ENCODE measurements at places on chromosomes 4 and X. TPM values are rescaled to one million over a fixed set of nuclear protein-coding genes. Genes with fewer than 3 reads are reported as not detected.

SPANXN4 gene
- total RNA-seq: not detected

DNA sequence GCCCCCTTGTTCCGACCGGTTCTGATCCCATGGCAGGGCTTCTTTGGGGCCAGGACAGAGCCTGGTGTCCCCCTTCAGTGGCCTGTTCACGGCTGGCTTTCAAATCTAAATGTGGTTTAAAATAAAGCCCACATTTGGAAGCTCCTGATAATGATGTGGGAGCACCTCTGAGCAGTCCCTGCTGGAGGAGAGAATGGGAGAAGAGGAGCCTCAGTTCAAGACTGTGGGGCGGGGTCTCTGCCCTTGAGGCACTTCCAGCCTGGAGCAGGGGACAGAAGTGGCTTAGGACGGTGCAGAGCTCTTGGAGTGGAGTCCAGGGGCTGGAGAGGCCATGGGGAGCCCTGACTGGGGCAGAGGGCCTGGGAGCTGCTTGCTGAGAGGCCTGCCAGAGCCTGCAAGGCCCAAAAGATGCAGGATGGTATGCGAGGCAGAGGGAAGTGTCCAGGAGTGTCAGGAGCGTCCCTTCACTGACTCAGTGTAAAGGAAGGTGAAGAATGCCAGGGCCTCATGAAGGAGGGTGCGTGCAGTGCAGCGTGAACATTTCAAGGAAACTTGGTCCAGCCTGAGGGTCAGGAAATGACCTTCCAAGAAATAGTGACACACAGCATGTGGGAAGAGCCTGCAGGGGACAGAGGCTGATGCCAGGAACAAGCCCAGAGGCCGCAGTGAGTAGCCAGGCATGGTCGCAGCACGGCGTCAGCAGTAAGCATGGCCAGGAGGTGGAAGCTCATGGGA is 21.1 kb upstream of the TADA2B start:
- peaks cover 29% of the 10 kb centered on the region for H3K4me1 ChIP-seq
- peaks cover 4% of the 10 kb centered on the region for H3K36me3 ChIP-seq
- H3K4me3 ChIP-seq: no peak overlapping the region
- peak overlapping the region; percentile 93 for H3K27ac ChIP-seq

- no peaks in the 10 kb centered on the region for H3K27me3 ChIP-seq
- no peak for DNase-seq
- no peak overlapping the region for H3K4me3 ChIP-seq
- peaks cover 39% of the 10 kb centered on the region for H3K4me1 ChIP-seq
Measured at GRCh38 chr4:26815199-26815598, 45.4 kb upstream of the STIM2 start.

GRCh38 chr4:21470535-21470934 is 478.0 kb downstream of the KCNIP4 start:
- no peak overlapping the region for H3K4me3 ChIP-seq
- no peaks in the 10 kb centered on the region for H3K4me1 ChIP-seq
- peaks cover 65% of the 10 kb centered on the region for H3K27me3 ChIP-seq
- no peaks in the 10 kb centered on the region for H3K36me3 ChIP-seq

DNA sequence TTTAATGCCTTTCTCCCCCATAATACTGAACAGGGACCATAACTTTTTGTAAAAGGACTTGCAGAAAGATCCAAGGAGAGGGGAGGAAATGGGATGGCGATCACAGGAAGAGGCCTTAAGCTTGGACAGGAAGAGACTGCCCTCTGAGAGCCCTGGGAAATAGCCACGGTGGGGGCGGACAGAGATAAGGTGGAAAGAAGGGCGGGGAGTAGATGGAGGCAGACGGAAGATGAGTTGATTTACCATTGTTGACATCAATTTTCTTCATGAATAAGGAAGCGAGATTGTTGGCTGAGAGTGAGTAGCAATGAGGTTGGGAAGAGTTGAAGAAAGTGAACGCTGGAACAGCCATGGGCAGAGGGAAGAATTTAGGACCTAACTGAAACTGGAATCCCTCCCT is 63.4 kb downstream of the RASGEF1B start:
- H3K36me3 ChIP-seq: no peaks in the 10 kb centered on the region
- H3K27ac ChIP-seq: no peak overlapping the region
- peaks cover 9% of the 10 kb centered on the region for H3K4me1 ChIP-seq
- H3K4me3 ChIP-seq: no peak overlapping the region
- DNase-seq: no peak

- H3K36me3 ChIP-seq: peaks cover 3% of the 10 kb centered on the region
- no peak overlapping the region for H3K4me3 ChIP-seq
Measured at GRCh38 chr4:15438939-15439524, 11.2 kb downstream of the C1QTNF7 start.

SATL1 gene
- 0.18 TPM for total RNA-seq

SASH3 gene
- not detected for total RNA-seq

GRCh38 chr4:115687052-115687755 is 573.8 kb upstream of the NDST4 start:
- no peak overlapping the region for H3K27ac ChIP-seq
- H3K4me1 ChIP-seq: no peaks in the 10 kb centered on the region
- no peak overlapping the region for H3K4me3 ChIP-seq
- DNase-seq: no peak

- no peaks in the 10 kb centered on the region for H3K27me3 ChIP-seq
- H3K4me3 ChIP-seq: peak overlapping the region; percentile 17
- DNase-seq: no peak
- peaks cover 22% of the 10 kb centered on the region for H3K4me1 ChIP-seq
Measured at GRCh38 chr4:99447513-99447912, 12.4 kb upstream of the ADH7 start.

GRCh38 chr4:123749383-123749782 is 352.8 kb downstream of the SPRY1 start:
- H3K27ac ChIP-seq: peak overlapping the region; percentile 54
- H3K27me3 ChIP-seq: no peaks in the 10 kb centered on the region
- no peak overlapping the region for H3K4me3 ChIP-seq
- H3K36me3 ChIP-seq: no peaks in the 10 kb centered on the region
- DNase-seq: no peak
- peaks cover 31% of the 10 kb centered on the region for H3K4me1 ChIP-seq

PCDH10 gene
- 3.8 TPM for total RNA-seq

FDCSP gene
- not detected for total RNA-seq

RTL3 gene
- total RNA-seq: not detected

DNA sequence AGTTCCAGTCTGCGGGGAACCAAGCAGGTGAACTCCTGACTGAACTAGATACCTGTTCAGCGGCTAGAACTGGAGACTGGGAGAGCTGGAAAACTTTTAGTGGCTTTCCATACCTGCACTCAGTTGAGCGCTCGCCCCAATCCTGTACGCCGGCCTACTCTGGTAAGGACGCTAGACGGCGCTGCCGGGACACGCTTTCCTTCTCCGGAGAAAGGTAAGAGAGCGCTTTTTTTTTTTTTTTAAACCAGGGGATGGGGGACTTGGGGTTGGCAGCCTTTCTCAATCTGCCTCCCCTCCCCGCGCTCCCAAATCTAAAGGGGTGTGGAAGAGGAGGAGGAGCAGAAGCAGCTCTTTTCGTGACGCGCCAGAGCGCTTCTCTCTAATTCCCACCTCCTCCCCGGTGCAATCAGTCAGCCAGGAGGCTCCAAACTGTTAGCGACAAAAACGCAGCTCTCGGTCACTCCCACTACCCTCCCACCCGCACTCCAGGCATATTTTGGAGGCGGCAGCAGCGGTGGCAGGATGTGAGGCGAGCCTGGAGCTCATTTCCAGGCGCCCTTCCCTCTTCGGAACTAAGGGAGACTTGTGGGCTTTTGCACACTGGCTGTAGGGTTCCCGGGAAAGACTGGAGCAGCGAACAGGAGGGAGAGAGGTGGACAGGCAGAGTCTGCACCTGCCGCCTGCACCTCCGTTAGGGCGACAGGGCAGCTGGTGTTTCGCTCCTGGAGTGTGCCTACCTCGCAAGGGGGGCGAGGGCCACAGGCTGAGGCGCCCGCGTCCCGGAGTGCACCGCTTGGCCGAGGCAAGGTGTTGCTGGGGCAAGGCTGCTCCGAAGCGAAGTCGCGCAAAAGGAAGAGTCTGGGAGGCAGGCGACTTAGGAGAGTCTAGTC is at the start of gene IL1RAPL2:
IL1RAPL2 (plus strand) TSS at position 409 of the 890 bp plus-strand sequence.
- H3K4me3 ChIP-seq: peak within 1 kb of the TSS; percentile 92
- peaks cover 65% of the 10 kb centered on the region for H3K27me3 ChIP-seq
- no peaks in the 10 kb centered on the region for H3K4me1 ChIP-seq
- no peaks in the 10 kb centered on the region for H3K36me3 ChIP-seq
- peak; percentile 46 for DNase-seq
- no peak within 1 kb of the TSS for H3K27ac ChIP-seq

- H3K4me3 ChIP-seq: no peak overlapping the region
- no peaks in the 10 kb centered on the region for H3K27me3 ChIP-seq
- no peaks in the 10 kb centered on the region for H3K36me3 ChIP-seq
- DNase-seq: no peak
Measured at GRCh38 chr4:4985844-4986243, 33.4 kb downstream of the CYTL1 start.

DNA sequence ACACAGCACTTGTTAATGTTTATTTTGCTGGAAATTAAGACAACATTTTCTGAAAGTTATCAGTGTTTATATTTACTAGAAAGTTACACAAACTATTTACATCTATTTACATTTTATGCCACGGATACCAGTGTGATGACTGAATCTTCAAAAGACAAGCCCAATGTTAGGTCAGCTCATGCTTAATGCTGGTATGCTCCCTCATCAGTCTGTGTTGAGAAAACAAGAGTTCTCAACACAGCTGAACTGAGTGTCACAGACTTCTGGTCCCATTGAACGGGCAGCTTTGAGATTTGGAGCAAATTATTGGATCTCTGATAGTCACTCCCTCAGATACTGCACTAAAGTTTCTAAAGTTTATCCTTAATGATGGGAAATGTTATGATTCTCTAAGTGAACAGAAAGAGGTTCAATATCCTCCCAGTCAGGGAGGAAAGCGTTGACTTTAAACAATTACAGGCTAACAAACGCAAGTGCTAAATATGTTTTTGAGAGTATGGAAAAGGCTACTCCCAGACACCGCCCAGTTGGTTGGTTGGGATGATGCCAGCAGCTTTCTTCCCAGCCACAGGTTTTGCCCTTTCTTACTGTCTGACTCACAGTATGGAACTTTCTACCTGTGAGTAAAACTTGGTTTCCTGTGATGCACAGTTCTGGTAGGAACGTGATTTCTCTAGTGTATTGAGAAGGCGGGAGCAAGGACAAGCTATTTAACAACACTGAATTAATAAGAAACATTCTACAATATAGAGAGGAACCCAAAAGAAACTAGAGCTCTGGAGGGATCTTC is 1293.6 kb upstream of the TENM3 start:
- H3K4me1 ChIP-seq: no peaks in the 10 kb centered on the region
- H3K27ac ChIP-seq: no peak overlapping the region
- no peak for DNase-seq
- H3K27me3 ChIP-seq: no peaks in the 10 kb centered on the region

GRCh38 chr4:95093460-95093859 is 335.7 kb downstream of the BMPR1B start:
- no peak overlapping the region for H3K27ac ChIP-seq
- H3K36me3 ChIP-seq: no peaks in the 10 kb centered on the region
- H3K27me3 ChIP-seq: no peaks in the 10 kb centered on the region
- no peak overlapping the region for H3K4me3 ChIP-seq

DNA sequence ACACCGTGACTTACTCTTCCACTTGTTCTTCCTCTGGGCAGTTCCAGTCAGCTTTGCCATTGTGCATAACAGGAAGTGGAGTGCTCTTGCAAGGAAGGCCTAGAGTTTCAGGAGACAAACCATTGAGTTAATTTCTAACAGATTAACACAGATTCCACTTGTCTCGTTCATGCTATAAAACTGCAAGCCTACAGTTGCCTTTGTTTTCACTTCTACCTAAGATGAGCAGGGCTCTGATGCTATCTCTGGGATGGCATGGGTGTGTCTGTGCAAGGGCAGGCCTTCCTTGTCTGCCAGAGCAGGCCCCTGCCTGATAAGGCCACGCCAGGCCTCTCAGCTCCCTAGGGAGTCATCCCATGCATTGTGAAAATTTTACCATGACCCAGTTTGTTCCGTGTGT is 67.7 kb upstream of the PGRMC2 start:
- H3K4me3 ChIP-seq: no peak overlapping the region
- peaks cover 3% of the 10 kb centered on the region for H3K36me3 ChIP-seq
- no peaks in the 10 kb centered on the region for H3K27me3 ChIP-seq
- H3K4me1 ChIP-seq: peaks cover 15% of the 10 kb centered on the region
- no peak overlapping the region for H3K27ac ChIP-seq
- DNase-seq: no peak

IQCM gene
- total RNA-seq: not detected

DNA sequence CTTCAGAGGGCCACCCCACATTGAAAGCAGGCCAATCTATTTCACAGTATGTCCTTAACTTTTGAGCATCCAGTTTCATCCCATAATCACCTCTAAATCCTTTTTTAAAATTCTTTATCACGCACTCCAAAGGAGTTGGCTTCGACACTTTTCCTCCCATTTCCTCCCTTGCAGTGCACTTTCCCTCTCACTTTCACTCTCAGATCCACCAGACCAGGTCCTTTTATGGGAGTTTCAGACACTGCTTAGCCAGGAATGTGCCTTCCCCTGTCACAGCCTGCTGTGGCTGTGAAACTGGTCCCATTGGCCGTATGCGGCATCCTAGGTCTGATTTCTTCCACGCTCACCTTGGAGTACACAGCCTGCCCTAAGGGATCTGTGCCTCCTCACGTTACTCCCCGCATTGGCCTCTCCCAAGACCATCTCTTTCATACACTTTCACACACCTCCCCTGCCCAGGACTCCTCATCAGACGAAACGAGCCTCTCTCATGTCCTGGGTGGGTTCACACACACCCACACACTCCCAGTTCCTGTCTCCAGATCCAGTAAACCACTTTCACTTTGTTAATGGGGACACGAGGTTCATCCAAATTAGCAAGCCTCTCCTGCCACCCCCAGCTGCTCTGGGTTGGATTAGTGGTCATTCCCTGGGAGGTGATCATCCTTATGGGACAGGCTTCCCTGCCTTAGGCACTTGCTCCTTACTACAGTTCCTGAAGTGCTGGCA is 10.0 kb upstream of the RHOXF2B start:
- H3K27ac ChIP-seq: no peak overlapping the region
- no peak overlapping the region for H3K4me3 ChIP-seq
- H3K4me1 ChIP-seq: no peaks in the 10 kb centered on the region
- H3K27me3 ChIP-seq: no peaks in the 10 kb centered on the region

DNA sequence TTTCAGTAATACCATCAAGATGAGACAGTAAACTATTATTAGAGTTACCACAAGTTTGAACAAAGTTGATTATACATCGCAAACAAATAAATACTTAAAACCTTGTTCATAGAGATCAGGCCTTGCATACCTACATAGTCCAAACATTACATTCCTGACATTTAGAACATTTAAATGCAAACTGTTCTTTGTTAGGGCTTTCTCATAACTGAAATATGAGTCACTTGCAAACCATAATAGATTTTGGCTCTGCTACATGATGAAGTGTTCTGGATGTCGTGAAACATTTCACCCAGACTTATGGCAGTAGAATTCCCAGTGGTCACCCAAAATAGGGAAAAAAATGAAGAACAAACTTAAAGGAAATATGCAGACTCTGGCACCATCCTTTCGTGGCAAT is 75.0 kb downstream of the FAT4 start:
- no peaks in the 10 kb centered on the region for H3K4me1 ChIP-seq
- H3K4me3 ChIP-seq: no peak overlapping the region
- H3K27me3 ChIP-seq: no peaks in the 10 kb centered on the region
- no peak overlapping the region for H3K27ac ChIP-seq
- DNase-seq: no peak

- peaks cover 10% of the 10 kb centered on the region for H3K36me3 ChIP-seq
- DNase-seq: no peak
- H3K4me3 ChIP-seq: no peak overlapping the region
- peaks cover 11% of the 10 kb centered on the region for H3K4me1 ChIP-seq
- no peaks in the 10 kb centered on the region for H3K27me3 ChIP-seq
Measured at GRCh38 chr4:78226279-78226678, 169.2 kb downstream of the FRAS1 start.

NDP gene
- total RNA-seq: 4.3 TPM

- DNase-seq: no peak
- H3K27me3 ChIP-seq: no peaks in the 10 kb centered on the region
- H3K27ac ChIP-seq: no peak overlapping the region
- H3K4me1 ChIP-seq: no peaks in the 10 kb centered on the region
Measured at GRCh38 chr4:180598281-180598680, 1644.9 kb upstream of the TENM3 start.

Data from neural crest cell (in vitro differentiated cells).